T-cell (primary cell): ENCODE measurements at places on chromosomes 13 and 19. TPM values are rescaled to one million over a fixed set of nuclear protein-coding genes. Genes with fewer than 3 reads are reported as not detected.

Gene WDFY2
- total RNA-seq, result 28.3 TPM

Gene TRIP10
- 2.6 TPM for total RNA-seq

Gene TNNI3
- not detected for total RNA-seq

Gene POLR1G
- 0.82 TPM for total RNA-seq

Gene WDR88
- total RNA-seq, result not detected

Gene SHISA7
- total RNA-seq, result not detected

Gene RFPL4AL1
- not detected for total RNA-seq

Gene DCT
- 0.19 TPM for total RNA-seq

Gene DAPK3
- 51.2 TPM for total RNA-seq

Gene EID2
- 15.4 TPM for total RNA-seq

Gene FFAR2
- total RNA-seq, result not detected

Gene MADCAM1
- 1.5 TPM for total RNA-seq

Gene CABP5
- total RNA-seq, result not detected

Gene KLK4
- not detected for total RNA-seq
